ENCODE measurements at places on chromosomes 5 and 9. TPM values are rescaled to one million over a fixed set of nuclear protein-coding genes. Genes with fewer than 3 reads are reported as not detected.

The ANKRD18B gene
- total RNA-seq = 10.3 TPM

The CWC27 gene
- total RNA-seq = 32.0 TPM

The PFN3 gene
- total RNA-seq = not detected

The CDH10 gene
- total RNA-seq = 5.5 TPM

The ENHO gene
- 0.95 TPM for total RNA-seq

The SEC24A gene
- total RNA-seq = 37.2 TPM

The LRRC19 gene
- 0.29 TPM for total RNA-seq

The FBXW11 gene
- 52.5 TPM for total RNA-seq

The CATSPER3 gene
- total RNA-seq = 0.74 TPM

The PCDHB16 gene
- total RNA-seq = 6.9 TPM

The PCDHGC4 gene
- total RNA-seq = 0.38 TPM

The CORO2A gene
- total RNA-seq = 9.9 TPM

The IFNK gene
- total RNA-seq = not detected
